ENCODE measurements at places on chromosomes 12 and 14.

DNA sequence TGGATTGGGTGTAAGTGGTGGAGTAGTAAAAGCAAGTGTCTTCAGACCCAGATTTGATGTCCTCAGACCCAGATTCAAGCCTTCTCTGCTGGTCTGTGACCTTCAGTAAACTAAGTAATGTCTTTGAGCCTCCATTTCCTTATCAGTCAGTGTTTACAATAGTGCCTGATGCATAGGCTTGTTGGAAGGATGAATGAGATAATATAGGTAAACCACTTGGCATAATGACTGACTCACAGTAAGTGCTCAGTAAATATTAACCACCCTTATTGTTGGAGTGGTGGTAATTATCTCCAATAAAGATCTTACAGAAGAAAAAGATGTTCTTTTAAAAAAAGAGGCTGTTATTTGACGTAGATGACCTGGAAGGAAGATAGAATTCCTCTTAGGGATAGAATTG is 86.2 kb downstream of the IGF1 start:
- DNase-seq: no peak

- DNase-seq: no peak
Observed at GRCh38 chr12:115871714-115872113, 405.8 kb downstream of the MED13L start.

DNA sequence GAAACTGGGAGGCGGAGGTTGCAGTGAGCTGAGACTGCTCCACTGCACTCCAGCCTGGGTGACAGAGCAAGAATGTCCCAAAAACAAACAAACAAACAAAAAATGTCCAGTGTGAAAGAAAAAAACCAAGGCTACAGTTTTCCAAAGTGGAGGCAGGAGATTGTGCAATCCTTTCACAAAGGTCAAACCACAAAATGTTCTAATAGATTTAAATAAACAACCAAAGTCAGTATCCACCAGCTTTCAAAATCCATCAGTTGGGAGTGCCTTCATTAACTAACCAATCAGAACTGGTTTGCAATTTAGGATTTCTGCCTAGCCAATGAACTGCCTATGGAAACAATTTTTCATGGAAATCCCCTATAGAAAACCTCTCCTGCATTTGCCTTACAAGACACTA is 52.3 kb upstream of the TRIM9 start:
- DNase-seq: no peak

GRCh38 chr14:56412468-56413434 is 166.8 kb upstream of the TMEM260 start:
- no peak for DNase-seq

DNA sequence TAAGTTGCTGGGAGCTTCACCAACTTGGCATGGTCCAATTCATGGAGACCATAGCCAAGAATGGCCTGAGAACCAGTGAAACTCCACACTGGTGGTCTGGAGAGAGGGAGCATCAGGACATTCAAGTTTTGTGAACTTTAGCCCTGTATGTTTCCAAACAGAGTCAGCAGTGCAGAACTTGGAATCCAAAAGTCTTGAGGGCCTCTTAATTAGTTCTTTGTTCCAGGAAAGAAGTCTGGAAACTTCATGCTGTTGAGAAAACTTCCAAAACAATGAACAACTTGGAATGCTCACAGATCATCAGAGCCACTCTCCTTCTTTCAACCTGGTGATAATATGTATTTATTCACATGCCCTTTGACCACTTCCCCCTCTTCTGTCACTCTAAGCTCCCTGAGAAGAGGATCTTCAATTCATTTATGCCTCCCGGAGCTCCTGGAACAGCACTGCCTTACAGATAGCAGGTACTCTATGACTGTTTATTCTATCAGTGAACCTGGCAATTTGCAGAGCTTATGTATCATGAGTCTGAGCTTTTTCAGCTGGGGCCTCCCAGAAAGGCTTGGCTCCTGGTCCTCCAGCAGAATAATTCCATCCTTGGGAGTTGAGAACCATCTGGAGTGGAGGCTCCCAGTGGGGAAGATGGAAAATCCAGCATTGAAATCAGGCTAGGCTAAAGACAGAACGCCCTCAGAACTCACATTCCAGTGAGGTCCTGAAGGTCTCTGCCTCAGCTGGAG is 191.4 kb downstream of the KTN1 start:
- no peak for DNase-seq

GRCh38 chr12:3076730-3077571 is at the start of gene TSPAN9:
Gene TSPAN9, plus strand, starts transcription at chr12:3077379. Its CDS starts 123,815 bp downstream, at chr12:3201194.
- DNase-seq: peak; percentile 74

GRCh38 chr12:54024127-54024526 is 4.1 kb upstream of the HOXC6 start:
- no peak for DNase-seq

DNA sequence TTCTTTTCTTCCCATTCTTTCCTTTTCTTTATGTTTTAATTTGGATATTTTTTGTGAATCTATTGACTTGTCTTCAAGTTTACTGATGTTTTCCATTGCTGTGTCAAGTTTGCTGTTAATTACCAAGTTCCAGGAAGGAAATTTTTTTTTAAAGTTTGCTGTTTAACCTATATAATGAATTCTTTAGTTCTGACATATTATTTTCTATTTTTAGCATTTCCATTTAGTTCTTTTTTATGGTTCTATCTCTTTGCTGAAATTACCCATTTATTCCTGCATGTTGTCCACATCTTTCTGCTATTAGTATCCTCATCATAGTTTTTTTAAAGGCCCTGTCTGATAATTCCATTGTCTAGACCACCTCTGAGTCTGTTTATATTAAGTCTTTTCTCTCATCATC is 27.8 kb downstream of the KLHDC1 start:
- DNase-seq: no peak

DNA sequence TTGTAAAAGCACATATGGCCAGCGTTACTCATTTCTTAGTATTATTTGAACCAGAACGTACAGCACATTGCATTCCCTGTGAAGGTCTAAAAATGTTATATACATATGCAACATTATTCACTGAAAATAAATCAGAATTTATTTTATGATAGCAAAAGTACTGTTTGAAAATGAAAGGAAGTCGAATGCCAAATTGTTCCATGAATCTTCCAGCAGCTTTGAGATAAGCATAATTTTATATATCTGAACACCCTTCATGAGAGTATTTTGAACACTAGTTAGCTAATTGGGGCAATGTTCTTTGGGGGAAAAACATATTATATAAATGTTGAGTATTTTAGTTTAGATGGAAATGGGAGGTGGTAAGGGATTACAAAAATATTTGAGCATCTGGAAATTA is 300.7 kb upstream of the SYT1 start:
- no peak for DNase-seq

GRCh38 chr12:128008341-128008740 is 258.6 kb upstream of the TMEM132C start:
- DNase-seq: no peak

DNA sequence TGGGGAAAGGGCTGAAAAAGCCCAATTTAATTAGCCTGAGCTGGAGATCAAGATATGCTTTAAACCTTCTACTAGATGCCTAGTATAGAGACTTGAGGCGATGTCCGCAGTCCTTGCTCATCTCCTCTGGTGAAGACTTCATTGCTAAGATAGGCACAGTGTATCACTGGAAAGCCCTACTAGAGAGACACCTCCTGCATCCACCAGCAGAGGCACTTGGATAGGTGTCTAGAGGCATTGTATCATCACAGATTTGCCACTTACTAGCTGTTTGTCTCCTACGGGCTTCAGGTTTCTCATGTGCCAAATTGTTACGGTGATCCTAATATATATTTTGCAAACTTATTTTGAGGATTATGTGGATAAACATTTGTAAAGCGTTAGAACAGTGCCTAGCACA is 1048.5 kb downstream of the GALC start:
- no peak for DNase-seq

DNA sequence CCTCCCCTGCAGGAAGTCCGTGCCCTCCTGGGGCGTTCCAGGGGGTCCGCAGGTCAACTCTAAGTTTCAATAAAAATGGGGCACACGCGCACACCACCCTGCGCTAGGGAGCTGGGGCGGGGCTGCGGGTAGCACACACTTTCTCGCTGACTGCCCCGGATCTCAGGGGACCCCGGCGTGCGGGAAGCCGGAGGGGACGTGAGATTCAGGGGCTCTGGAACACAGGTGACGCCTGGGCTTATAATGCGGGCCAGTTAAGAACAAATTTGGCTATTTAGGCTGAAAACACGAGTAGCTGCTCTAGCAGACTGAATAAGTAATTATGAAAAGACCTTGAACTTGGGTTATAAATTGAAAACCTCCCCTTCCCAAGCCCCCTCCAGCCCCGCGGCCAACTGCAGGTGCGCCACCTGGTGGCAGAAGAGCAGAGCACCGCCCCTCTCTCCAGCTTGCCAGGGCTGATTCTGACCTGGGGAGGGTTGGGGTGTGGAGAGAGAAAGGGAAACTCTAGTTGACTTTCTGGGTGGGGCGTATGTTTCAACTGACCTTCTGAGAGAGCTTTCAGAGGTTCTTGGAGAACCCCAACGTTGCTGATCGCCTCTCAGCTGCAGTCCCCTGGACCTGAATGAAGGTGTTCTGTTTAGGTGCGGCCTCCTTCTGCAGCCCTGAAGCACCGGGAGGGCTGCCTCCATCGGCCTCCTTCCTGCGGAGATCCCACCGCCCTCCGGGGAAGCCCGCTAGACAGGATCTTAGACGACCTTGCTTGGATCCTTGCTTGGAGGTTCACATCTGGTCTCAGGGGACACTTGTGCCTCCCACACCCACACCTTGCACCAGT is 118.4 kb upstream of the EVL start:
- DNase-seq: no peak
